ENCODE measurements at places on chromosomes 5 and 9.

DNA sequence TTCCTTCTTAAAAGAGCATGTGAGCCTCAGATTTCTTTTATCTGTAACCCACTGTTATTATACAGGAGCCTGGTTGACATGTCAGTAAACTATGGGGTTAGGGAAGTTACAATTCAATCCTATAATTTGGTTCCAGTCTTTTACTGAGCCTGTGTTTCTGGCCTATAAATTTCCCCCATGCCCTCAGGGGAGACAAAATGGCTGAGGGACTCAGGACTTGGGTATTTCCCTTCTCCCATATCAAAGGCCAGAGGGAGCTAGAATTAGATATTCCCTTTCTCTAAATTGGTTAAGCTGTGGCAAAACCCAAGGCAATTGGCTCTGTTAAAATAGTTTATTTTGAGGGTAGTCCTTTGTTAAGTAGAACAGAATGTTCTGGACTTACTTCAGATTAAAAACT, 823.2 kb downstream of the TLE1 start:
- DNase-seq, result no peak

- DNase-seq, result no peak
Observed at GRCh38 chr5:124745928-124746915, at the start of gene ZNF608. Gene ZNF608 (minus strand): TSS chr5:124746639. CDS start chr5:124744989, 1,650 bp downstream.

DNA sequence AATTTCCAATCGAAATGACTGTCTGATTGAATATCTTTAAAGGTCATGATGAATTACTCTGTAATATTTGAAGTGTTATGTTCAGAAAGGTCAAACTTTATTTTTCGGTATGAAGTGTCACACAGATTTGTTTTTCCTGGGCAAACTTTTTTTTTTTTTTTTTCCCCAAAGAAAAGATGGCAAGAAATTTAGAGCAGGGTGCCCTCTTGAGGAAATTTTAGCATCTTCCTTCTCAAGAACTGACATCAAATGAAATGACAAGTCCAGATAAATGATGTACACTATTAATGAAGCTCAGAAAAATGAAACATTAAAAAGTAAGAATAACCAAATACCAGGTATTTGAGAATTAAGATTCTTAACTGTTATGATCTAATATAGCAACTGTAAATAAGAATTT, 123.6 kb downstream of the INVS start:
- no peak for DNase-seq

DNA sequence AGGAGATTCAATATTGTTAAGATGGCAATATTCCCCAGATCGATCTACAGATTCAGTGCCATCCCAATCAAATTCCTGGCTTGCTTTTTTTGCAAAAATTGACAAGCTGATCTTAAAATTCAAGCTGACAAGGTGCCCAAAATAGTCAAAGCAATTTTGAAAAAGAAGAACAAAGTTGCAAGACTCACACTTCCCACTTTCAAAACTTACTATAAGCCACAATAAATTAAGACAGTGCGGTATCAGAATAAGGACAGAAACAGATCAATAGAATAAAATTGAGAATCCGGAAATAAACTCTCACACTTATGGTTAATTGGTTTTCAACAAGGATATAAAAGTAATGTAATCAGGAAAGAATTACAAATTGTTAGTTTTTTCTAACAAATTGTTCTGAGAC, 97.1 kb downstream of the NRG2 start:
- no peak for DNase-seq

DNA sequence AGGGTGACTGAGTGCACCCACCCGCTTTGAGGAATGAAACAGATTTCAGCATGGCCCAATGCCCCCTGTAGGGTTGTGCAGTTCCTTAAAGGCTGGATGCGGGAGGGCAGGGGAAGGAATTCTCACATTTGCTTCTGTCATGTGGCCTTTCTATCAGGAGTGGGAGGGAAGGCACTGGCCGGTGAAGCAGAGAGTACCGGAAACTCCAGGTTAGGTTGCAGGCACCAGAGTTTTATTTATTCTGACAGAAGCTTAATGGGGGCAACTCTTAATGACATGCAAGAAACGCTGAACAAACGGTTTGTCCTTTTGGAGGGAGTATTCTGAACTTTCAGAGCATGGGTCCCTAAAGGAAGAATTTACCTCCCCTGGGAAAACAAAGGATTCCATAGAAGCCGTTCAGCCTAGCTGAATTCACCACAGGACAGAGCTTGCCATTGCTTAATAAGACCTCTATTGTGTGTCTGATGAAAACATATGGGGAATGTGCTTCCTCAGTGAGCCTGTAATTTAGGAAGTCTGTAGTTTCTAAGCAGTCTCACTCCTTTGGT, 44.1 kb upstream of the EQTN start:
- no peak for DNase-seq

- no peak for DNase-seq
Observed at GRCh38 chr5:55720188-55720703, 8.1 kb upstream of the SLC38A9 start.

DNA sequence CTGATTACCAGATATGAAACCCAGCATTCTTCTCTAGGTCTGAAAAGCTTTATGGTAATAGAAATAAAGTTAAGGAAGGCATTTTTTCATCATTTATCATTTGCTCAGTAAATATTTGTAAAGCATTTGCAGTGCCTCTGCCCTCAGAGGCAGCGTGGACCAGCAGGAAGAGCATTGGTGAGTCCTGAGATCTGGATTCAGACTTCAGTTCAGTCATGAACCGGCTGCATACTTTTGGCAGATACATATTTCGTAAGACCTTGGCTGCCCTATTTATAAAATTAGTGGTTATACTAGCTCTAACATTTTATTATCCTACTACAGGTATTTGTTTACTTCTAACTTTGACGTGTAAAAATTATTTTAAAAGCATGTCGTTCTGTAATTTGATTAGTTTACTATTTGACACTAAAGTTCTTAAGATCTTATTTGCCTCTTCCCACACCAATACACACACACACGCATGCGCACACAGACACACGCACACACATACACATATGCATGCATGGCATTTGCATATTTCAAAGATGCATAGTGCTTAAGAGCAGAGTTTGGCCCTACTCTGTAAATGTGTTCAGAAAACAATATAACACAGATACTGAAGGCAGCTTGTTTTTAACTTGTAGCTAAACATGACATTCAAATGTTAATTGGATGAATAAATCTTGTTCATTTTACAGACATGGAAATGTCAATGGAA, 101.9 kb downstream of the RPS23 start:
- no peak for DNase-seq

- peak; percentile 81 for DNase-seq
Observed at GRCh38 chr9:136787690-136788400, 3.3 kb upstream of the TMEM141 start.

DNA sequence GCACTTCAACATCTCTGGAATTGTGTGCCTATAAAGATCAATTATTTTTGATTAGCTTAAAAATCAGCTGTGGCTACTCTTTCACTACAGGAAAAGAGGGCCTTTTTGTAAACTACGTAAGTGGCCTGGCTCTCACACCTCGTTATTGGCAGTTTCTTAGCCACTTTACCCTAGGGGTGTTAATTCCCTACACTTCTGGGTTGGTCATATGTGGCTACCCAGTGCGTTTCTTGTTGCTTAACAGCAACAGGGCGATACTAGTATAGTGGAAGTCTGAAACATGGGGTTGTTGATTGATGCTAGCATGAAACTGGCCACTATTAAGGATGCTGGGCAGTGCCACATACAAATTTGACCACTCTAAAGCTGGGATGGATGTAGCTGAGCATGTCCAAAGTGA, 174.7 kb upstream of the CDH12 start:
- no peak for DNase-seq

DNA sequence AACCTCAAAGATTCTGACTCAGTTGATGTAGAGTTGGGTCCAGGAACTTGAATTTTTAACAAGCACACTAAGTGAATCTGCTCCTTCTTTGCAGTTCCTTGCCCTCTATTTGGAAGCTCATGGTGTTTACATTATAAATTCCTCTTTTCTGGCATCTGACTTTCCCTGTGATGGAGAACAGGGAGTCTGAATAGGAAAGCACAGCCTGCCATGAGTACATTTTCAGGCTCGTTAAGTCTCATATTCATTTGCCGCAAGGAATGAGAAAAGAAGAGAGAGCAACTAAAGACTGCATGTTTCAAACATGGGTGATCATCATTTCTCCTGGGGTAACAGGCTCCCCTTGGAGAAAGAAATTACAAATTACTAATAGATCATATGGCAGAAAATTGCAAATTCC, 468.1 kb upstream of the DMAC1 start:
- DNase-seq, result no peak

DNA sequence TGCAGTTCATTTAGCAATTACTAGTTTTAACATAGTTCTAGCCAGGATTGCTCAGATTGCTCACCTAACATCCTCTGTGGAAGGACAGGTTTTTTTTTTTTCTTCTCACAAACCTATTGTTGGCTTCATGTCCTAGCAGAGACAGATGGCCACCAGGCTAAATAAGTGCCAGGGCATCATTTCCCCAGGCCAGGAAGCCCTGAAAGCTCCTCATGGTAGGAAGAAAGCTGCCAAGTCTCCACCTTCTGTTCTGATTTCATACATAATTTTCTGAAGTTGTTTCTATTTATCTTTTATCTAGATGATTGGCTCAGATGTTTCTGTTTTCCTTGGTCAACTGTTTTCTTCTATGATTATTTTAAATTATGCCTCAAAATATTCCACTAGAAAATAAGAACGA, 31.0 kb downstream of the EFCAB9 start:
- no peak for DNase-seq

DNA sequence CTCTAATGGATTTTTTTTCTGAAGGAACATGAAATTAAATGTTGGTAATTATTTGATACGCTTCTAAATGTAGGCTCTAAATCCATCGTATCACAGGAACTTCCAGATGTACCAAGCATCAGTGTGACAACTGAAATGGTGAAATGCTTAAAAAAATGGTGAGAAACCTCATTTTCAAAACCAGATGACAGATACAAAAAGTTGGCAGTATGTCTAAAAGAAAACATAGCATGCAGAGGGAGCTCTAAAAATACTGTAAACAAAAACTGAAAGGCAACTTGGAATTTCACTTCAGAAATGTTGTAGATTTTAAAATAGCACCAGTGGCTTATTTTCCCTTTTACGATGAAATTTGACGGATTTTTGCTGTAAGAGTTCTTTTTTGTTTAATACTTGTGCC, 1043.6 kb upstream of the WWC1 start:
- DNase-seq, result no peak

DNA sequence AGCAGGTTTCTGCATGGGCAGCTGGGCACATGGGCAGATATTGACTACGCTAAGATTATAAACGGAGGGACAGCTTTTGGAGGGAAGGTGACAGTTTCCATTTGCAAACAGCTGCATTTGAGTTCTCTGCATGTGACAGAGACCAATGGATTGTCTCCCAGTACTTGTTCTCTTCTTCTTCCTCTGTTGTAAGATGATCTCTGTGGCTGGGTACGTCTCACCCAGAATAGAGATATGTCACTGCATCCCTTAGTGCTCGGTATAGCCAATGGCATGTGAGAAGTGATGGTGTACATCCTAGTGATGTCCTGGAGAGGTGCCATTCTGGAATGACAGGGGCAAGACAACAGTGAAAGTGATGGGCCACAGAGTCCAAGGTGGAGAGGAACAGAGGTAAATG, 171.3 kb downstream of the CFAP90 start:
- DNase-seq, result no peak

DNA sequence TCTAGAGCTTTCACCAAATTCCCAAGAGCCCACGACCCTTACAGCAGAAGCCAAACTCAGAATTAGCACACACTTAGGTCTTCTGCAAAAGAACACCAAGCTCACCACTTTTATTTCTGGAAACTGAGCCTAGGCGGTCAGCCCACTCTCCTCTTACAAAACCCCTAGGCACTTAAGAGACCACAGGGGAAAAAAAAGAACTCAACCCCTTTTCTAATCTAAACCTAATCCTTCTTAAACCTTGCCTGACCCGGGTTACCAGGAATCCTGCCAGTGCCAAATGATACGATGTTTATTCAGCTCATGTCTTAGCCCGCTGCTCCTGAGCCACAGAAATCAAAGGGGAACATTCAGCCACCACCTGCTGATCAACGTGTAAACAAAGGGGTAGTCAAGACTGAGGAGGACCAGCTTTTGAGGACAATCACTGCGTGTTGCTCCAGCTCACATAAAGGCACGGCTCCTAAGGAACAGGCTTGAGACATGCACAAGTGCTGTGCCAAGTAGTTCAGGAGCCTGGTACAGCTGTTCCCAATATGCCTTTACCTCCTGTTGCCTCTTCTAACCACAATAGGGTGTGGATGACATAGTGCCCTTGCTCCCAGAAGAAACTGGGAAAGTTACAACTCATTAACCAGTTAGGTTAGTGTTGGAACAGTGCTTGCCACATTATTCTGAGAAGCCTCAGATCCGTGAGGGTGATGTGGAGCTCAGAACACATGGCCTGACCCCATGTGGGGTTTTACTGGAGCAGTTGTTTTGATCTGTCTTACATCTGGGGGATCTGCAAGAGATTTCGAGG, 49.3 kb downstream of the ZFAND5 start:
- DNase-seq, result no peak

DNA sequence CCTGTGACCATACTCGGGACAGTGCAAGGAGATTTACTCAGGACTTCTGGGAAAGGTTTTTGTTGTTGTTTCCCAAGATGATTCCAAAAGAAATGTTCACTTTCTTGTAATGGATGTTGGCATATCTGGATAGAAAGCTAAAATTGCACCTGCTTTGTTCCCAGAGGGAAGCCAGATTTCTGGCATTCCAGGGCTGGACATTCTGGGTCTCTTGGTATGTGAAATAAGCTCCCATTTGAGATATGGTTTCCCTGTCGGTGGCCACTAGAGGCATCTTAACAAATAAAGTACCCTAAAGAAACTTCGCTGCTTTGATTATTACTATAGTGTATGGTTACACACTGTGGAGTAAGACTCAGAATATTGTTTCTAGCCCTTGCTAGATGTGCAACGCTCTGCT, 737.3 kb downstream of the BRINP1 start:
- no peak for DNase-seq

GRCh38 chr9:97318433-97318832, 11.0 kb downstream of the CCDC180 start:
- DNase-seq, result no peak

DNA sequence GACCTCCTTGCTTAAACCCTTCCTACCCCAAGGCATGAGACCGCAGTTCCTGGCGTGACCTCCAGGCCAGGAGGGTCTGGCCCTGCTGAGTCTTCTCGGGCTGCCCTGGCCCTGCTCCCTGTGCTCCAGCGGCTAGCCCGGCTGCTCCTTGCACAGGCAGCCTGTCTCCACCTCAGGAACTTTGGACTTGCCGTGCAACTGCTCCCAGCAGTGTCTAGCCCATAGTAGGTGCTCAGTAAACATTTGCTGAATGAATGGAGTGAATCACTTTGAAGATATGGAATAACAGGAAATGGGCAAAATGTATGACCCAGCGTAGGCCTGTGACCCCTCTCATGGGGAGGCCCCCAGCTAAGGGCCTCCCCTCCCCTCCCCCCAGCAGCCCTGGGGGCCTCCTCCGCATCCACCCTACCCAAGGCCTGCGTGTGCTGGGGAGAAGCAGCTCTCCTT, 127.1 kb downstream of the ZNF354C start:
- no peak for DNase-seq

- no peak for DNase-seq
Observed at GRCh38 chr9:108245331-108245730, 610.5 kb downstream of the ACTL7B start.

GRCh38 chr5:128441941-128442350, 96.1 kb downstream of the FBN2 start:
- no peak for DNase-seq
